Left ventricle myocardium superior (tissue), 1 donor: ENCODE measurements at places on chromosomes 7 and 10. TPM values are rescaled to one million over a fixed set of nuclear protein-coding genes. Genes with fewer than 3 reads are reported as not detected.

Gene ENO4
- 0.64 TPM for total RNA-seq

Gene SVOPL
- total RNA-seq = not detected

DNA sequence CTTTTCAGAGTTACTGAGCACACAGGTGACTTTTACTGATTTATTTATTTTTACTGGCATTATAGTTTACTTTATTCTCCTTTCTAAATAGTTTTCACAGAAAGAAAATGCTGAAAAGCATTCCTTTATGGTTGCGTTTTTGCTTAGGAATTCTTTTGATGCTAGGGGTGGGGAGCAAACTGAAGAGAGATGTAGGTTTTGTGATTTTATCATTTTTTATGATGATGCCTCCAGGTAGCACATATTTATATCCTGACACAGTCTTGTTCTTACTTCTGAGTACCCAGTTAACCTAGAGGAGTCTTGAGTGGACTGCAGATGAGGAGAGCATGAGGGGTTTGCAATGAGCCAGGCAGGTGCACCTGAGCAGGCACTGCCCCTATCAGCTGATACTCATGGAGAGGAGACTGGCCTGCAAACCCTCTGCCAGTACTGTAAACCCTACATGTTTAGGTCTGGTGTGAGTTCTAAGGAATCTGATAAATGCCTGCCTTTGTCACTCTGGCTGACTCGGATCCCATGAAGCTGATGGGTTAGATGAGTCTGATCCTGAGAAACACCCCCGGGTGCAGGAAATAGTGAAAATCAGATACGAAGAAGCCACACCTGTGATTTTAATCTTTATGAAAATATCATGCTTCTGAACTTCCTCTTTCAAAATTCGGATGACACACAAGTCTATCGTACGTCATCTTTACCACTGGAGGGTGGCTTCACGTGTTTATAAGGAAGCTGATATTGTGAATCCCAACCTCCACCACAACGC lies 302.9 kb downstream of the WDR37 start:
- no peak for DNase-seq

GRCh38 chr7:20595971-20596370 lies 19.5 kb upstream of the ABCB5 start:
- DNase-seq = no peak

- no peak for DNase-seq
Observed at GRCh38 chr10:3324612-3325038, 152.0 kb upstream of the PITRM1 start.
